Type B pancreatic cell (in vitro differentiated cells): ENCODE measurements at places on chromosomes 12 and 14.

GRCh38 chr12:95258151-95258550 is 40.5 kb downstream of the VEZT start:
- no peak overlapping the region for H3K4me3 ChIP-seq
- no peak for DNase-seq
- H3K27ac ChIP-seq: no peak overlapping the region
- no peaks in the 10 kb centered on the region for H3K4me1 ChIP-seq
- no peaks in the 10 kb centered on the region for H3K27me3 ChIP-seq

- H3K27me3 ChIP-seq: peaks cover 8% of the 10 kb centered on the region
- no peaks in the 10 kb centered on the region for H3K36me3 ChIP-seq
- H3K27ac ChIP-seq: no peak overlapping the region
- no peak overlapping the region for H3K4me3 ChIP-seq
- DNase-seq: no peak
- no peaks in the 10 kb centered on the region for H3K4me1 ChIP-seq
These were observed 52.5 kb downstream of the TESPA1 start for GRCh38 chr12:54932038-54932437.

DNA sequence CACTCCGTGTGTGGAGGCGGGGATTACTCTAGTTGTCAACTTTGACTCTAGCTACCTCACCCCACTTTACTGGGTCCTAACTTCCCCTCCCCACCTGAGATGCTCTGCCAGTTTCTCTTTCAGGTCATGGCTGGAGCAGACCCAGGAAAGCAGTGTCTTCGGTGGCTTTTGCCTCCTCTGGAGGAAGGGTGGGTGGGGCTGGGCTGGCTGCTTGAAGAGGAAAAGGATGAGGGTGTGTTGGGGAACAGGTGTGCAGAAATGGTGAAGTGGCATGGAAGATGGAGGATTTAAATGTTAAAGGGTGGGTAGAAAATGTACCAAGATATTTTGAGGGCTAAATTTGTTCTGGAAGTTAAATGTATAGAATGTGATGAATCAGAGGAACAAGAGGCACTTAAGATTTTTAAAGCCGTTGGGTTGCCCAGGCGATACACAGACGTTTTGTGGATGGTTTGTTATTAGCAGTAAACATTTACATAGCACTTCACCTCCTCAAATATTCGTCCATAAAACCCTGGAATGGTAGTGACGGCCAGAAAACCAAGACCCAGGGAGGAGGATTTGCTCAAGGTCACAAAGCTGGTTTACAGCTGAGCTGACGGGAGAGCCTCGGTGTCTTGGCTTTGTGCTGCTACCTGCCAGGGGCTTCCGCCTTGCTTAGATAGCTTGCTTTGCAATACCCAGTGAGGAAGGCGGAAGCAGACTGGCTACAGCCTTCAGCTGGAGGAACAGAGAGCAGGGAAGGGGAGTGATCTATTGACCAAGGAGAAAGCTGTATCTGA is 72.2 kb upstream of the PRMT8 start:
- H3K36me3 ChIP-seq: no peaks in the 10 kb centered on the region
- peaks cover 65% of the 10 kb centered on the region for H3K27me3 ChIP-seq
- no peak overlapping the region for H3K4me3 ChIP-seq
- no peak for DNase-seq
- peak overlapping the region; percentile 30 for H3K27ac ChIP-seq
- H3K4me1 ChIP-seq: peaks cover 5% of the 10 kb centered on the region

- no peak overlapping the region for H3K27ac ChIP-seq
- DNase-seq: no peak
- H3K36me3 ChIP-seq: no peaks in the 10 kb centered on the region
- no peaks in the 10 kb centered on the region for H3K27me3 ChIP-seq
These were observed 365.5 kb upstream of the GARIN6 start for GRCh38 chr12:99282086-99282485.

GRCh38 chr14:93957751-93958566 is 18.4 kb downstream of the ASB2 start:
- H3K4me1 ChIP-seq: peaks cover 20% of the 10 kb centered on the region
- DNase-seq: no peak
- H3K27me3 ChIP-seq: no peaks in the 10 kb centered on the region
- no peaks in the 10 kb centered on the region for H3K36me3 ChIP-seq
- peak overlapping the region; percentile 48 for H3K27ac ChIP-seq
- H3K4me3 ChIP-seq: no peak overlapping the region

GRCh38 chr12:109591041-109591440 is 17.4 kb downstream of the MVK start:
- H3K27me3 ChIP-seq: no peaks in the 10 kb centered on the region
- H3K4me1 ChIP-seq: peaks cover 6% of the 10 kb centered on the region

DNA sequence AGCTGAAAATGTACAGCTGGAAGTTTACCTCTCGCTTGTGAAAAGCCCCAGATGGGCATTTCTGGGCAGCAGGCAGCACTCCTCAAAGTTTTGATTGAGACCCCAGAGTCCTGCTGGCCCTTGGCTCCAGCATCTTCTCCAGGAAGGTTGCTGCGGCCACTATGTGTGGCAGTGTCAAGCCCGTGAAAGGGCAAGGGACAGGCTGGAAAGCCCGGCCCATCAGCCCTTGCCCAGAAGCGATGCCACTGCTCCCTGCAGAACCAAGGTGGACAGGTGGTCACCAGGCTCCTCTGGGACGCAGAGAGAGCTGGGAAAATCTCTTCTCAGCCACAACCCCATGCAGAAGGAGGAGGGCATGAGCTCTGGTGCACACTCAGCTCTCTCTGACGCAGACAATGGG is 73.5 kb upstream of the BCL11B start:
- H3K27me3 ChIP-seq: peaks cover 2% of the 10 kb centered on the region
- no peak overlapping the region for H3K27ac ChIP-seq
- peaks cover 19% of the 10 kb centered on the region for H3K4me1 ChIP-seq
- DNase-seq: no peak
- no peak overlapping the region for H3K4me3 ChIP-seq

- peak overlapping the region; percentile 43 for H3K27ac ChIP-seq
- H3K27me3 ChIP-seq: peaks cover 34% of the 10 kb centered on the region
- H3K36me3 ChIP-seq: no peaks in the 10 kb centered on the region
- DNase-seq: no peak
- no peak overlapping the region for H3K4me3 ChIP-seq
These were observed 52.1 kb downstream of the DAD1 start for GRCh38 chr14:22536853-22537338.

DNA sequence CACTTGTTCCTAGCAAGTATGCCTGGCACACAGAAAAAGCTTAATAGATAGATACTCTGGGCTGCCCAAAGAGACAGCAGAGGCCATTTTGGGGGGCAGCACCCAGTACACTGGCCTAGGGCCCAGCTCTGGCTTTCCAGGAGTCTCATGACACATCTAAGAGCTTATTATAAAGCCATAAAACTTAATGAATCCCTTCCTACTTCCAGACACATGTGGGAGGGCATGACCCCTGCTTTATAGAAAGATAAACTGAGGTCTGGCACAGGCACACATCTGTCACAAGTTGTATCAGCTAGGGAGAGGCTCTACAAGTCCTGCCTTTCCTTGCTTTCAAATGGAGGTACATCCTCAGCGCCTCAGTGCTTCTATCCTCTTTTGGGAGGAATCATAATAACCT is 27.1 kb downstream of the FMNL3 start:
- no peak overlapping the region for H3K4me3 ChIP-seq
- no peak for DNase-seq
- no peaks in the 10 kb centered on the region for H3K36me3 ChIP-seq

DNA sequence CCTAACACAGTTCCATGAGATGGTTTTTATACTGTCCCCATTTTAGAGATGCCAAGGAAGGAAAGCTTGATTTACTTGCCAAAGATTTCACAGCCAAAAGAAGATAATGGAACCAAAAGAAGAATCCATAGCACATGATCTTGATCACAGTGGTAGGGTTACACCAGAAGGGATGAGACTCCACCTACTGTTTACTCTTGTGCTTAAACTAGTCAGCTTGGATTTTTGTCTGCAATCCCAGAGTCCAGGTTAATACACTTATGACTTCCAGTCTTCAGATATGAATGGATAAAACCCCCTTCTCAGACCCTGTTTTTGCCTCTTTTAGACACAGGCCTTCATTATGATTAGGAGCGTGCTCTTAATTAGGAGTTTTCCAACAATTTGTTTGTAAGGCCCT is 454.2 kb downstream of the AEBP2 start:
- no peak for DNase-seq
- no peaks in the 10 kb centered on the region for H3K4me1 ChIP-seq
- no peak overlapping the region for H3K4me3 ChIP-seq
- no peaks in the 10 kb centered on the region for H3K36me3 ChIP-seq
- H3K27ac ChIP-seq: no peak overlapping the region

DNA sequence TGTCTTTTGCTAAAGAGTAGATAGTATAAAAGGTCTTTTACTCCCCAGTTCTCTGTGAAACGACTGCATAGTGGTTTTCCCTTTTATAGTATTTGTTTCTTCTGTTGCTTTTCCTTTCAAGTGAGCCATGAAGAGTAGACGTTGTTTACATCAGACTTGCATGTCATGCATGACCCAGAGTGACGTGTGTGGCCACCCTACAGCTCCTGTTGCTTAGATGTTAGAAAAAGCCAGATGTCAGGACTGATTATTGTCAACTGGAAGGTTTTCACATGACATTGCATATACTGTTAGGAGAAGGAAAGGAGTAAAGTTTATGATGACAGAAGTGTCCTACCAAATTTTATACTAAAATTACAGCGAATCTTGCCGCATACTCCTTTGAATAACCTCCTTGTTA is 1.3 kb upstream of the RD3L start:
- H3K4me1 ChIP-seq: no peaks in the 10 kb centered on the region
- no peaks in the 10 kb centered on the region for H3K36me3 ChIP-seq
- peaks cover 41% of the 10 kb centered on the region for H3K27me3 ChIP-seq
- no peak overlapping the region for H3K27ac ChIP-seq
- no peak for DNase-seq

DNA sequence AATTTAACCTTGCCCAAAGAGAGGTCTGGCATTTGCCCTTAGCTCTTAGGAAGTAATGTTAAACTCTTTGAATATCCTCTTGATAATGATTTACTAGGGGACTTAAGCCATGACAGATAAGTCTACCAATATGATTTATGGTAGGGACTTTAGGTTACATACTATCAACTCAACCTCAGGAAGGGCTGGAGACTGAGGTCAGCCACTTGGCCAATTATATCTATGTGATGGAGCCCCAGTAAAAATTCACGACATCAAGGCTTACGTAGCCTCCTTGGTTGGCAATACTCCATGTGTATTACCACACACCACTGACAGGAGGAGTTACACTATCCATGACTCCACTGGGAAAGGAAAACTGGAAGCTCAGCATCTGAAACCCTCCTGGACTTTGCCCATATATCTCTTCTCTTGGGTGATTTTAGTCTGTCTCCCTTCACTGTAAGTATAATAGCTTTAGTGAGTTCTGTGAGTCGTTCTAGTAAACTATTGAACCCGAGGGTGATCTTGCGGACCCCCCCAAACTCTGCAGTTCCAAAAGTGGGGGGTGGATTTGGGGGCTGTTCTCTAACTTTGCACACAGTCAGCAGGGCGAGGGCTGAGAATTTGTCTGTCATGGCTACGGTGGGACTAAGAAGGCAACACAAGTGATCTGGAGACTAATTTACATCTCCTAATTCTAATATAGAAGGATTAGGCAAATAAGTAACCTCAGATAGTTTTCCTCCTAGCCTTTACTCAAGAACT is 62.3 kb downstream of the R3HDM2 start:
- no peak overlapping the region for H3K4me3 ChIP-seq
- H3K27ac ChIP-seq: no peak overlapping the region
- peaks cover 5% of the 10 kb centered on the region for H3K4me1 ChIP-seq
- DNase-seq: no peak

DNA sequence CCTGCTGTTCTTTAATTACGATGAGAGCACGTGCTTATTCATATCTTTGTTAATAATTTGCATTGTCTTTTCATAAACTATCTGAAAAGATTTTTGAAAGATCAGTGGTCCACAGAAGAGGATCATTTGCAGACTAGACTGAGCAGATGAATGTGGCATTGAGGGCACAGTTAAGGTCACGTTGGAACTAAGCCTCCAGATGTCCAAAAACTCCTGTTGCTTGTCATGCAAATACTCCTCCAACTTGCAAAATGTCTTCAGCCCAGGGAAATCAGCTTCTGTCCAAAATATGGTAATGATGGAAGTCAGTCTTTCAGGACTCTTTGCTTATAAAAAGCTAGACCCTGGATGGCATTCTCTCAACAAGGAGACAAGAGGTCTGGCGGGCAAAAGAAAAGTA is 201.6 kb upstream of the TMEM260 start:
- H3K27me3 ChIP-seq: no peaks in the 10 kb centered on the region
- H3K4me3 ChIP-seq: no peak overlapping the region
- no peak overlapping the region for H3K27ac ChIP-seq
- DNase-seq: no peak

GRCh38 chr12:52924764-52925716 is 20.2 kb upstream of the KRT8 start:
- peak overlapping the region; percentile 45 for H3K4me3 ChIP-seq
- DNase-seq: no peak
- H3K36me3 ChIP-seq: no peaks in the 10 kb centered on the region
- no peaks in the 10 kb centered on the region for H3K27me3 ChIP-seq

GRCh38 chr14:44490966-44491365 is 16.1 kb downstream of the FSCB start:
- H3K4me3 ChIP-seq: no peak overlapping the region
- H3K4me1 ChIP-seq: no peaks in the 10 kb centered on the region
- no peaks in the 10 kb centered on the region for H3K36me3 ChIP-seq
- DNase-seq: no peak
- H3K27ac ChIP-seq: no peak overlapping the region
- H3K27me3 ChIP-seq: no peaks in the 10 kb centered on the region

- no peaks in the 10 kb centered on the region for H3K4me1 ChIP-seq
- H3K27ac ChIP-seq: no peak overlapping the region
- DNase-seq: no peak
- no peaks in the 10 kb centered on the region for H3K27me3 ChIP-seq
- H3K36me3 ChIP-seq: peaks cover 16% of the 10 kb centered on the region
These were observed 61.6 kb downstream of the SH2B3 start for GRCh38 chr12:111467092-111467856.
